ENCODE measurements at places on chromosomes 16 and 17.

DNA sequence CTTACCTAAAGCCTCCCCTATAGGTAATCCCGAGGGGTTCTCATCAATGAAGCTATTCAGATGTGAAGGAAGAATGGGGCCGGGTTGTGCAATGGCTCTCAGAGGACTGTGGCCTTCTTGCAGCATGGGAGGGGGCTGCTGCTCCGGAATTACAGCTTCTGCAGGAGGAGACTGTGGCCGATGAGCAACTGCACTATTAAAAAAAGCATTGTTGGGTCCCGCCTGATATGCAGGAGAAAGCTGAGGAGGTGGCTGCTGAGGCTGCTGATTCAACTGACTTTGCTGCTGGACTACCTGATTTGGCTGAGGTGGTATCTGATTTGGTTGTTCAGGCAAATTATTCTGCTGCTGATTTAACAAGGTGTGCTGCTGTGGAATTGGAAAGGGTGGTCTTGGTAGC, 64.8 kb downstream of the CACNG1 start:
- DNase-seq = no peak

GRCh38 chr16:87556941-87557459, 45.3 kb upstream of the JPH3 start:
- no peak for DNase-seq

DNA sequence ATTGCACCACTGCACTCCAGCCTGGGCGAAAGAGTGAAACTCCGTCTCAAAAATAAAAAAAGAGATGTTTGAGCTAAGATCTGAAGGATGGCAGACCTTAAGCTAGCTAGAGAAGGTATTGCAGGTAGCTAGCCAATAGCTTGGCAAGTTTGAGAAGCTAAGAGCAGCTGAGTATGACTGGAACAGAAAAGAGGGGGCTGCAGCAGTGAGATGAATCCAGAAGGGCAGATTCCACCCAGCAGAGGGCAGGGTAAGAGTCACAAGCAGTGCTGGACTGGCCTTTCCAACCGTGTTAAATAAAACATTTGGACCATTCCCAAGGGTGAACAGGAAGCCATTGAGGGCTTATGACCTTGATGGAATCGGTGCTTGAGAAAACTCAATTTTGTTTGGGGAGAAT, 5.7 kb upstream of the PHAF1 start:
- DNase-seq = no peak

DNA sequence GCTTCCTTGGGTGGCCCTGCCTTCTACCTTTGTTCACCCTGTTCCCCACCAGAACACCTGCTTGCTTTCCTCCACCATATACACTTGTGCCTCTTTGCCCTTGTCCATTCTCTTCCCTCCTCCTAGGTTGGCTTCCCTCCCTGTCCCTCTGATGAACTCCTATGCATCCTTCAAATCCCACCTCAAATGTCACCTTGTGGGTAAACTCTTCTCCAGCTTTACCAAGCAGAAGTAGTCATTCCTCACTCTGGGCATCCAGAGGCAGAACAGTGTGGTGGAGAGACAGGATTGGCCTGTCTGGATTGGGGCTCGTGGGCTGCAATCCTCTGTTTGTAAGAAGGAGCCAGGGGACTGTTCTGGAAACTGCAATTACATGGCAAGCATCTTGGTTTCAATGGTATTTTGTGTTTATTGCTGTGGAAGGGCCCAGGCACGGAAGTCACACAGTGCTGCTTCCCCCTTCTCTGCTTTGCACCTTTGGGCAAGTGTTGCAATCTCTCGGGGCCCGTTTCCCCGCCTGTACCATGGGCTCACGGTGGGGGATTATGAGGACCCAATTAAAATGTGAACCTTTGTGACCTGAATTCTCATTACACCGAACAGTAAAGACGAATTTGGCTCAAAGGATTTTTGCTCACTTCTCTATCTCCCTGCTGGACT, 21.9 kb upstream of the NXPH3 start:
- no peak for DNase-seq

DNA sequence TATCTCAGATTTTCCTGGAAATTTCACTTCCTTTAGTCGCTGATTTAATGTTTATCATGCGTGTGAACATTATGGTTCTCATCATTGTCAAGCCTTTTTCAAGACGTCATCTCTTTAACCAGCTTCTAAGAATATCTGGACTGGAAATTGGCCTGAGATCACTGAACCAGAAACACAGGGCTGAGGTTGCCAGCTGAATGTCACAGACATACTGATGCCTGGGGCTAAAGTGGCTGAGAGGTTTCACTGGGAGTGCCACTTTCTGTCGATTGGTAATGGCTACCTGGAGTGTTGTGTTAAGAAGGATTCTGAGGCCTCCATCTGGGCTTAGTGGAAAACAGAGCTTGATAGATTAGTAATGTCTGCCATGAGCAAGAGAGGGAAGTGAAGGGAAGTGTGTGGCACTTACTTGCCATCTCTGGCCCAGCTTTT, 54.2 kb downstream of the CRISPLD2 start:
- no peak for DNase-seq

- no peak for DNase-seq
Measured at GRCh38 chr17:51560398-51560797, 300.1 kb downstream of the UTP18 start.

GRCh38 chr17:73613271-73614233, 30.7 kb downstream of the SDK2 start:
- no peak for DNase-seq

DNA sequence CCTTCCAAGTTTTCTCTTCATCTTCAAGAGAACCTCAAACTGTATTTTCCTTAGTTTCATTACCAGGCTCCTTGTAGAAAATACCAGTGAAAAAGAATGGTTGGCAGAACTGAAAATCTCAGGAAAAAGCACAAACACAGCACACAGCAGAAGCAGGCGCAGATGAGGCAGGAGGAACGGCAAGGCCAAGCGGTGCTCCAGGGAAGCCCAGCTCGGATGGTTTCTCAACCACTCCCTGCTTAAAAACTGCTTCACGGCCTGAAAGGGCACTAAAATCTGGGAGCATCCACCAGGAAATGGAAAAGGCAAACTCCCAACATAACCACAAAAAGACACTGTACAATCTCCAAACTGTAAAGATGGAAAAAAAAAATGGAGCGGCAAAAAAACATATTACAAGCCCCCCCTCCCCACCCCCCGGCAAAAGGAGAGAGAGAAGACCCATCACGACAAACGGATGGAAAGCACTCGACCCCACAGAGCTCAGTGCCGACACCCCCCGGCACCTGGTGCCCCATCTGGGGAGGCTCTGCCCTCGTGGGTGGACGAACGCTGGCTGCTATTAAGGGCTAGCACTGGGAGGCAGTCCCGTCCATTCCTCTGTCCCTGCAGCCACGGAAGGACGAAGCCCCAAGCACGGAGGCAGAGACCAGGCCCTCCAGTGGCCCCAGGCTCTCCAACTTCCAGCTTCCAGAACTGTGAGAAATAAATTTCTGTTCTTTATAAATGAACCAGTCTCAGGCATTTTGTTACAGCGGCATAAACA, 127.5 kb downstream of the ZNF778 start:
- DNase-seq = no peak

- DNase-seq = no peak
Measured at GRCh38 chr17:36525888-36526287, 8.8 kb downstream of the MYO19 start.

All from NCI-H2081 treated with DMSO at 0.1 percent for 48 hours (cell line).